ENCODE measurements at places on chromosomes 2 and 18. TPM values are rescaled to one million over a fixed set of nuclear protein-coding genes. Genes with fewer than 3 reads are reported as not detected.

LYG1 gene
- total RNA-seq, result 0.50 TPM

ABCG5 gene
- not detected for total RNA-seq

DNA sequence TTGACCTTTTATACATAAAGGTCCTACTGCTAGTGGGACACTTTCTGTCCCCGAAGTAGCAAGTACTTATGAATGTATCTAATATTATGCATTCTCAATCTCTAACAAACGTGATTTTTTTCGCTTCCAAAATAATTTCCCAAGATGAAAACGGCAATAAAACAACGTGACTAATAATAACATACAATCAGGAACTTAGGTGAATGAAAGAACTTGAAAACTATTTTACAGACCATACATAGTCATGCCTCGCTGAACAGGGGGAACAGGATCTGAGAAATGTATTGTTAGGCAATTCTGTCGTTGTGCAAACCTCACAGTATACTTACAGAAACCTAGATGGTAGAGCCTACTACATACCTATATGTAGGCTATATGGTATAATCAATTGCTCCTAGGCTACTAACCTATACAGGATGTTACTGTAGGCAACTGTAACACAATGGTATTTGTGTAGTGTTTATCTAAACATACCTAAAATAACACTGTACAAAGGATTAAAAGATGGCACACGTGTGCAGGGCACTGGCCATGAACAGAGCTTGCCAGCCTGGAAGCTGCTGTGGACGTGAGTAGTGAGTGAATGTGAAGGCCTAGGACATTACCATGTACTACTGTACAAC is 2.5 kb downstream of the RTN4 start:
- peak; percentile 42 for DNase-seq

DNA sequence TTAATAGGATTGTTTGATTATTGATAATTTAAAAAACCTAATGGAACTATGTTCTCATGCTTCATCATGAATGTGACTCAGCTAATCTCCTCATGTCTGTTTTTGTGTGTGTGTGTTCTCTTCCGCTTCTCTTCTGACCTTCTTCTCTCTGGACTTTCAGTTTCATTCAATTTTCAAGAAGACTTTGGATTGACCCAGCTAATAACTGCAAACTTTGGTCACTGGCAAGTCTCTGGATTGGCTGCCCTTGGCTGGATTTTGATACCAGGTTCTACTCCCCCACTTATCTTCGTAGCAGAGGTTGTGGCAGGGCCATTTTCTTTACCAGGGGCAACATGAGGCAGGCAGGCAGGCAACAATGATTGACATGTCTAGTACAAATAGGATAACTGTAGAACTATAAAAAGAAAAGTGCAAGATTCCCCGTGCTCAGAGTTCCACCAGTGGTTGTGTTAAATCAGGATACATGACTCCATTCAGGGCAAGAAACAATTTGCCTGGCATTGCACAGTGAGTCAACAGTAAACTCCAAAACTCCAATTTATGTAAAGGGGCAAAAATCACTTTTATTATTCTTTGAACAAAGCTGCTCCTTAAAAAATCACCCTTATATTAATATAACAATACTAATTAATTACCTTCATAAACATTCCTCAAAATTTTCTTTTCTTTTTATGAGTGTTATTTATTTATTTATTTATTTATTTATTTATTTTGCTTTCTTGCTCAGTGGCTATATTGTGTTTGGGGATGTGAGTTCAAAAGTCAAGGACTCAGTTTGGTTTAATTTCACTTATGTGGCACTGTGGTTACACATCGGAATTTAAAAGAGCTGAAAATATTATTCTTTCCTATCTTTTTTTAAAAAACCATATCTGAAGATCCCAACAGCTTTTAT is 167.6 kb downstream of the RND3 start:
- no peak for DNase-seq

DNA sequence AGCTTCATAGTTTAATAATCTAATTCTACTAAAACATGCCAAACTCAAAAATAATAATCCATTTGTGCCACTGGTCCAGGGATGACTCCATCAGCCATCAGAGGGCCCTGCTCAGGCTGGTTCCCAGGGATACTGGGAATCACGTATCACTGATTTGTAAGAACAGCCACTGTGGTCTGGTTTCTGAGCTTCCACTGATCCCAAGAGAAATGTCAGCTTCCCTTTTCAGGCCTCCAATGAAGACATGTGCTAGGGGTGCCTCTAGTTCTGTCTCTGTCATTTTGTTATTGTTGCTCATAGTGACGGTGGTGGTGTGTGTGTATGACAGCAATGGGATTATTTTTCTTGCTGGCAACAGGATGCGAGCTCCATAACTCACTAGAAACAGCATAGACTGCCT is 83.2 kb downstream of the CELF4 start:
- no peak for DNase-seq

DNA sequence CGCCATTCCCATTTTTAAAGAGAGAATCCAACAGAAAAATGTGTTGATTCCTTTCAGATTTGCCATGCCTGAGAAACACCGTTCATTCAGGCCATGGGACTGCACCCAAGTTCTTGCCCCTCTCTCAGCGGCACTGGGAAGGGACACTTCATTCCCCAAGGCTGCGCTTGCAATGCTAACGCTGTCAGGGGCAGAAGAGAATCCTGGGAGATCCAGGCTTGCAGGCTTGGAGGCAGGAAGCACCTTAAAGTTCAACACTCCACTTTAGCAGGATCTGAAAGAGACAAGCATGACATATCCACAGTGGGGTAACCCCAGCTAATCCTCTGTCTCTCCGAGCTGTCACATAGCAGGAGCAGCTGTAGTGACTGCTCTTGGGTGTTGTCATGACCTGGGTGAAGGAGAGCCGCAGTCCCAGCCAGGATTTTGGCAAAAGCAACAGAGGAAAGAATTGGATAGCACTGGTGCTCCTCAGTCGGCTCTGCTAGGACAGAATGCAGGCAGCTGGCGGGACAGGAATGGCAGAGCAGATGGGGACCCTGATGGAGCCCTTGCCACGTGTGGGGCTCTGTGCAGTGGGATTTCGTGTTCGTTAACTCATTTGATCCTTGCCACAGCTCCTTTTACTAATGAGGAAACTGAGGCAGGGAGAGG is 22.0 kb upstream of the ODC1 start:
- DNase-seq, result no peak

- no peak for DNase-seq
Observed at GRCh38 chr2:199818026-199818425, 33.0 kb downstream of the FTCDNL1 start.

KATNAL2 gene
- total RNA-seq, result 4.6 TPM

ADAM23 gene
- 3.1 TPM for total RNA-seq

DNA sequence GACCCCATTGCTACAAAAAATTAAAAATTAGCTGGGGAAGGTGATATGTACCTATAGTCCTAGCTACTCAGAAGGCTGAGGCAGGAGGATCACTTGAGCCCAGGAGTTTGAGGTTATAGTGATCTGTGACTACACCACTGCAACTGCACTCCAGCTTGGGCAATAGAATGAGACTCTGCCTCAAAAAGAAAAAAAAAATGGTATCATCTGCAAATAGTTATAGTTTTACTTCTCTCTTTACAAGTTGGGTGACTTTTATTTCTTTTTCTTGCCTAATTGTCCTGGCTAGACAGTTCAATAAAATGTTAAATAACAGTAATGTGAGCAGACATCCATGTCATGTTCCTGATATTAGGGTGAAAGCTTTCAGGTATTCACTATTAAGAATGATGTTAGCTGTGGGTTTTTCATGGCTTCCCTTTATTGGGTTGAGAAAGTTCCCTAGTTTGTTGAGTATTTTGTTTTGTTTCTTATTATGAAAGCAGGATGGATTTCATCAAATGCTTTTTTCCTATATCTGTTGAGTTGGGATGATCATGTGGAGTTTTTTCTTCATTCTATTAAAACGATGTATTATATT is 24.9 kb upstream of the ACOXL start:
- no peak for DNase-seq

PAIP2B gene
- total RNA-seq, result 1.5 TPM

DNA sequence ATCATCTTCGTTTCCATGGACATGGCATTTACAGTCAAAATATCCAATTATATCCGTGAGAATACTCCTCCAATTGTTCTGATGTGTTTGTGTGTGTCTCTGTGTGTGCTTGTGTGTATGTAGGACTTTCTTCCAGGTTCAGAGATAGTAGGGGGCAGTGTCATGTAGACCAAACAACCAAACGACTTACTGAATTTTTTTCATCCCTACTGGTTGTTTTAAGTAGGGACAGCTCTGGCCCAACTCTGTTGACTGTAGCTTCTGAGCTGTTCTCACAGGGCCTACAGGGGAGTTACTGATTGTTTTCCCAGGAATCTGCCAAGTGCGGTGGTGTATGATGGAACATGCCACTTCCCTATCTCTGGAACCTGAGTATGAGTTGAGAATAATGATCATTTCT is 69.6 kb downstream of the ETAA1 start:
- no peak for DNase-seq

COL4A4 gene
- 0.51 TPM for total RNA-seq

DQX1 gene
- total RNA-seq, result not detected

DNA sequence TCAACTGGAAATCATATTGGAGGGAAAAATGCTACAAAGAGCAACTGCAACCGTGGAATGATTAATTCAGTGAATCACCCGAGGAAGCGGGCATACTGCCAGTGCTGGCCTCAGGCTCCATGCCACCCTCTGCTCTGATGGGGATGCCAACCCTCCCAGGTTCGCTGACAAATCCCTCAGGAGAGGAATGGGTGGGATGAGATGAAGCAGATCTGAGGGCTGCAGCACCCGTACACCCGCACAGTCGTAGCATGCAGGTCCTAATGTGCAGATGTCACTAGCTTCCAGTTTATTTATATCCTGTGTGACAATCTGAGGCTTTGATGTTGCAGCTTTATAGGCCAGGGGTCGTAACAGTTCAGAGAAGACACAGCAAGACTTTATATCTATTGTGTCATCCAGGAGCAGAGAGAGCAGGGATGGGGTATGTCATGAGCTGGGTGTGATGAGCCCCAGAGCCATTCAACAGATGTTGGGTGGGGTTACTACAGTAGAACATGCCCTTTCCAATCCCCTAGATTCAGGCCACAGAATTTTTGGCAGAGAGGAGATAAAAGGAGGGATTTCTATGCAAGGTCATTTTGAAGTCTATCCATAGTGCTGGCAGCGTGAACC is 44.6 kb downstream of the DPP4 start:
- peak; percentile 65 for DNase-seq

GRCh38 chr2:8850845-8851487 is 13.6 kb upstream of the KIDINS220 start:
- no peak for DNase-seq

DNA sequence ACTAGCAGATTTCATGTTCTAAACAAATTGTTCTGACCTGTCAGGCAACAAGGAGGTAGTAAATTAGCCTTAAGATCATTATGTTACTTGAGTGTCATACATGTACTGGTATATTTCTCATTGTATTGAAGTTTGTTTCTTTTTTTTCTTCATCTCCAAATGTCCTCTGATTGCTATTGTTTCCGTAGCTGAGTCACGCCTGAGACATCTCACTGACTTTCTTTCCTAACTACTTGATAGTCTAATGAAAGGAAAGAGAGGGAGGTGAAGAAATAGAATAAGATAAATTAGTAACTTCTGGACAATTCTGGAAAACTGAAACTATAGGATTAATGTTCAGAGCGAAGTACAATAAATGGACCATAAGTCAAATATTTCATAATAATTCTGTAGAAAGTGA is 1049.9 kb downstream of the TSN start:
- DNase-seq, result no peak

C2orf72 gene
- total RNA-seq, result 0.33 TPM

DNA sequence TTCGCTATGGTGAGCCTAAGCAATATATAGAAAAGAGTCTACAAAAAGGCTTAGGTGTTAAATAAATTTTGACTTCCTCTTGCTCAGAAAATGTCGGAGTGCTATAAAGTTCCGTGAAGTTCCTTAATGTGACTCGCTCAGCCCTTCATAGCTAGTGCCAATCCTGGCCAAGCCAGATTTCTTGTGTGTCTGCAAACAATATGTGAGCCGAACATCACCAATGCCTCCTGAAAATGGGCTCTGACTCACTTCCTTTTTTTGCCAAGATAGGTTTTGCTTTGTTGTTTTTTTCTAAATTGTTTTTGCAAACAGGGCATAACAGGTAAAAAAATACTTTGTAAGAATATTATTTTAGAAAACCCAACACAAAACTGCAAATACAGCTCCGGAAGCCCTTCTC is 26.1 kb downstream of the CDC42EP3 start:
- peak; percentile 48 for DNase-seq

FBXO15 gene
- 0.83 TPM for total RNA-seq

PFN4 gene
- total RNA-seq, result 1.5 TPM

CCDC178 gene
- total RNA-seq, result under 0.01 TPM

DNA sequence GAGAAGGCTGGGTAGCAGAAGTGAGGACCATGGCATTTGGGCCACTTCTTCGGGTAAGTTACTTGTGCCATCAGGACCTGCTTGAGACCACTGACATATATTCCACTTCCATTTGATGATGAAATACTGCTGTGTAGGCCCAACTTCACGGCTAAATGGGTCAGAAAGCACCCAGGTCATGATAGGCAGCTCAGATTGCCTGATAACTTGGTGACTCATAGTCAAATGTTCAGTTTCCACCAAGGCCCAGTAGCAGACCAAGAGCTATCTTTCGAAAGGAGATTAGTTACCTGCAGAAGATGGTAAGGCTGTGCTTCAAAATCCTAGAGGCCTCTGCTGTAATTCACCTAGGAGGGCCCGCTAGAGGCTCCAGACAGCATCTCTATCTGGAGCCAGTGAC is 31.8 kb upstream of the MEX3C start:
- no peak for DNase-seq

DNA sequence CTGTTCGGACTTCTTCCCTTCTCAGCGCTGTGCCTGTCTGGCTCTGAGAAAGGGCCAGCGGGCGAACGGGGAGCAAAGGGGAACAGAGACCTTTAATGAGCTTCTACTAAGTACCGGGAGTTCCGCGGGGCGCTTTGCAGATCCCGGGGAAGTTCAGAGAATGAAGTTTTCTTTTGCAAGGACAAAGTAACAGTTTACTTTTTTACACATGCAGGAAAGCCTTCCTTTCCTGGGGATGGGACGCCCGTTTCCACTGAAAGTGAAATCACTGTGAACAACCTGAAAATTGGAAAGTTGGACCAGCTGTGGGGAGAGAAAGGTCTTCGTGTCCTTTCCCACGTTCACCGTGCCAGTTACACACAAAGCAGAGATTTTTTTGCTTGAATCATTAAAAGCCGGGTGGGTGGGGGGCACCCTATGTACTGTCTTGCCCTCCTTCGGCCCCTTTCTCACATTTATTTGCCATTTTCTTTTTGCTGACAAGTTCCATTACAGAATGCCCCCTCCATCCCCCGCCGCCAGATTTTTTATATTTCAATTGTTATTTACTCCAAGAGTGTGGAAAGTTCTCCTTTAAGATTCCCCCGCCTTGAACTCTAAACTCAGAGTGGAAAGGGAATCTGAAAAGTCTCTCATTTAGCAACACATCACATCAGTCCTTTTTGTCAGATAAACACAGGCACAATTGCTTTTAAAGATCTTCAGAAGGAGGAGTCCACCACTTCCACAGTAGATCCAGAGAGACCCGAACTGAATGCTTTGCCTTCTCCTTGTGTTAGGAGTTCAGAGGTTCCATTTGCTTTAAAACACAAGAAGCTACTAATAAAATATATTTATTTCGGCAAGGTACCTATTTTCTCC is 1.1 kb upstream of the FN1 start:
- DNase-seq, result peak; percentile 66

- peak; percentile 85 for DNase-seq
Observed at GRCh38 chr2:8849327-8849726, 11.9 kb upstream of the KIDINS220 start.

All from fibroblast of lung (primary cell).